ENCODE measurements at places on chromosomes 3 and 15.
A peak's percentile ranks its signal among the peaks of the same experiment; 100 is the strongest.

- no peaks in the 10 kb centered on the region for H3K36me3 ChIP-seq
- no peaks in the 10 kb centered on the region for H3K4me1 ChIP-seq
- no peak for DNase-seq
- H3K4me3 ChIP-seq: no peak overlapping the region
- no peak overlapping the region for H3K27ac ChIP-seq
Measured at GRCh38 chr3:37492977-37493471, 318.6 kb upstream of the LRRFIP2 start.

DNA sequence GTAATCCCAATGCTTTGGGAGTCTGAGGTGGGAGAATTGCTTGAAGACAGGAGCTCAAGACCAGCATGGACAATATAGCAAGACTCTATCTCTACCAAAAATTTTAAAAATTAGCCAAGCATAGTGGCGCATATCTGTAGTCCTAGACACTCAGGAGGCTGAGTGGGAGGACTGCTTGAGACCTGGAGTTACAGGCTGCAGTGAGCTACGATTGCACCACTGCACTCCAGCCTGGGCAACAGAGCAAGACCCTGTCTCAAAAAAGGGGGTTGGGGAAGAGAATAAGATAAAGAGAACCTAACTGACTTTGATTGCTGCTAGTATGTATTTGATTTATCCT lies 755 bp downstream of the CD200R1 start:
- DNase-seq: no peak
- peaks cover 4% of the 10 kb centered on the region for H3K27me3 ChIP-seq
- H3K27ac ChIP-seq: peak overlapping the region; percentile 4
- H3K4me3 ChIP-seq: peak overlapping the region; percentile 51
- no peaks in the 10 kb centered on the region for H3K36me3 ChIP-seq
- peaks cover 21% of the 10 kb centered on the region for H3K4me1 ChIP-seq

GRCh38 chr3:18703798-18704197 lies 278.7 kb upstream of the SATB1 start:
- peaks cover 11% of the 10 kb centered on the region for H3K4me1 ChIP-seq
- H3K27ac ChIP-seq: peak overlapping the region; percentile 23
- peaks cover 26% of the 10 kb centered on the region for H3K36me3 ChIP-seq
- no peak for DNase-seq
- H3K27me3 ChIP-seq: no peaks in the 10 kb centered on the region

DNA sequence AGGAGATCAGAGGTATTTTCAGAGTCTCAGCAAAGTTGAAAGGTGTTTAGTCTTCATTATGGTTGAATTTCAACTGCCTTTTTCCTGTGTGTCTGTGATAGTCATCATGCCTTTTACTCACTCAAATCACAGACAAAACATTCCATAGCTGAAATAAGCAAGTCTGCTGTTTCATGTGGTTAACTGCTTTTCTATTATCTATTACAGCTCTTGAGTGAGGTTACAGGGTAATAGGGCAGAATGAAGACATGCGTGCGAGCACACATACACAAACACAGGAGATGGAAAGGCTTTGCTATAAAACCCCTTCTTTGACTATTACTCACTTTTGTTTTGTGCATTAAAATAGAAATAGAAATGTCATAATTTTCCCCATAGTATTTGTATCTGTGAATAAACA lies 192.6 kb upstream of the RARB start:
- H3K27me3 ChIP-seq: peaks cover 4% of the 10 kb centered on the region
- H3K4me3 ChIP-seq: no peak overlapping the region

- no peaks in the 10 kb centered on the region for H3K4me1 ChIP-seq
- no peaks in the 10 kb centered on the region for H3K27me3 ChIP-seq
- DNase-seq: no peak
- no peaks in the 10 kb centered on the region for H3K36me3 ChIP-seq
- no peak overlapping the region for H3K4me3 ChIP-seq
Measured at GRCh38 chr3:81965696-81966095, 204.3 kb upstream of the GBE1 start.

DNA sequence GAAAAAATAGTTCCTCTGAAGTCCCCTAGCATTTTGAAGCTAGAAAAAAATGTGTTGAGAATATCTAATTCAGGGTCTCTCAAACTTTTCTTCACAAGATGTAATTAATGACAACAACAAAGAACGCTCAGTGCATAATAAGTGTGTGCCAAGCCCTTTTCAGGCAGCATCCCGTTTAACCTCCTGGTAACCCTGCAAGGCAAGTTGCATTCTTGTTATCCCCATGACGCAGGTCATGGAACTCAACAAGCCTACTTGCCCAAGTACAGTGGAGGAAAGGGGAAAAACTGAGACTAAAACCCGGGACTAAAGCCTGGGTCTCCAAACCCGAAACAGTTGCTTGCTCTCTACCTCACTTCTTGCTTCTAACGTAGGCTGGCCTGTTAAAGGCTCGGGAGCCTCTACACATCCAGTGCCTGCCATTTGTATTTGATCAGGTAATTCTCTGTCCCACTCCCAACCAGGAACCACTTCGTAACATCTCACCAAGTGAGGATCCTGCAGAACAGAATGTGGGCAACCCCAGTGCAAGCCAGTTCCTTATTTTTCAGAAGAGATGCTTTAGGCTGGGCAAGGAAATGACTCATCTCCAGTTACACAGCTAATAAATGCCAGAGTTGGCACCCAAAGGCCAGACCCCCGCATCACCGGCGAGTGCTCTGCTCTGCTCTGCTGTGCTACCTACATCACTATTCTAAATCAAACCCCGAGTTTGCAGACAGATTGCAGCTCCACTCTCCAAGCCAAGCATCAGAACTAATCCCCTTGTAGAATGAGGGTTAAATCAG lies 28.3 kb downstream of the LMCD1 start:
- no peak overlapping the region for H3K4me3 ChIP-seq
- H3K4me1 ChIP-seq: no peaks in the 10 kb centered on the region
- H3K36me3 ChIP-seq: no peaks in the 10 kb centered on the region
- no peak overlapping the region for H3K27ac ChIP-seq
- no peak for DNase-seq

DNA sequence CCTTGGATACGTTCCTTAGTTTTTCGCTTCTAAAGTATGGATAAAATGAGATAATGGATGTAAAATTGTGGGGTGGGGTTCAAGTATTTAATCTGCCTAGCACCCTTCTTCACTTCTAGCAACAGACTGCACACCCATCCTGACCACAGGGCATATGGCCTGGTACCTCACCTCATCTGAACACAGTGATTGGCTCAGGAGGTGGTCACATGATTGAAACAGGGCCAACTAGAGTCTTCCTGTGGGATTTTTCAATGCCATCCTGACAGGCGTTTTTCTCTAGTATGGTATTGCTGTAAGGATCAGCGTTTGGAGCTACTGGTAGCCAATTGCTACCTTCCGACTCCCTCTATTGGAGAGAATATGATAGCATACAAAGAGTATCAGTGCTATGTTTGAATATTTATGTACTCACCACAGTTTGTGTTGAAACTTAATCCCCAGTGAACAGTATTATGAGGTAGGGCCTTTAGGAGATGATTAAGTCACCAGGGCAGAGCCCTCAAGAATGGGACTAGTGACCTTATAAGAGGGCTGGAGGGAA lies 172.2 kb downstream of the PPM1L start:
- H3K4me1 ChIP-seq: peaks cover 79% of the 10 kb centered on the region
- no peak overlapping the region for H3K4me3 ChIP-seq
- H3K36me3 ChIP-seq: no peaks in the 10 kb centered on the region
- no peak overlapping the region for H3K27ac ChIP-seq

DNA sequence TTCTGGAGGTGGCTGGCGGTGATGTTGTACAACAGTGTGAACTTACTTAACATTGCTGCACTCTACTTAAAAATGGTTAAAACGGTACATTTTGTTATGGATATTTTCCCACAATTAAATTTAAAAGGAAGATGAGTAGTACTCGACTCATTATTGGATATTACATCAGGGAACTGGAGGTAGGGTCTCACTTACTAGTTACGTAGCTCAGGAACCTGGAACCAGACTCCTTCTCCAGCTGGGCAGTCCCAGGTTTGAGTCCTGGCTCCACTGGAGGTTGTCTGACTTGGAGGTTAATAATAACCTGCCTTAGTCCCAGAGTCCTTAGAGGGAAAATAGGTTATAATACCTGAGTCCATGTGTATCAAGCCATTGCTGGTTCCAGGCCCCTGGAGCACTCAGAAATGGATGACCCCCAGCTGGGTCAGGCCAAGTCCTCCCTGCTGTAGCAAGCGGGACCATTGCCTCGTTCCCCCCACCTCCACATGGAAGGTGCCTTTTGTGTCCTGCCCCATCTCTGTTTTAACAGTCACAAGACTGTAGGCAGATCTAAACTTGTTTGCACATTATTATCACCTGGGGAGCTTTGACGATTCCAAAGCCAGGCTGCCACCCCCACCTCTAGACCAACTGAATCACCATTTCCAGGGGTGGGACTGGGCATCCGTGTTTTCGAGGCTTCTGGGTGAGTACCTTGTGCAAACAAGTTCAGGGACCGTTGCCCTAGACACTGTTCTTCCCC lies 126.6 kb downstream of the IGF1R start:
- no peak overlapping the region for H3K27ac ChIP-seq
- no peak for DNase-seq
- H3K36me3 ChIP-seq: no peaks in the 10 kb centered on the region
- H3K27me3 ChIP-seq: no peaks in the 10 kb centered on the region
- peaks cover 37% of the 10 kb centered on the region for H3K4me1 ChIP-seq
- H3K4me3 ChIP-seq: no peak overlapping the region

- DNase-seq: peak; percentile 16
- H3K27ac ChIP-seq: no peak overlapping the region
- no peaks in the 10 kb centered on the region for H3K36me3 ChIP-seq
- no peaks in the 10 kb centered on the region for H3K27me3 ChIP-seq
Measured at GRCh38 chr3:109023656-109024254, 70.1 kb upstream of the GUCA1C start.

DNA sequence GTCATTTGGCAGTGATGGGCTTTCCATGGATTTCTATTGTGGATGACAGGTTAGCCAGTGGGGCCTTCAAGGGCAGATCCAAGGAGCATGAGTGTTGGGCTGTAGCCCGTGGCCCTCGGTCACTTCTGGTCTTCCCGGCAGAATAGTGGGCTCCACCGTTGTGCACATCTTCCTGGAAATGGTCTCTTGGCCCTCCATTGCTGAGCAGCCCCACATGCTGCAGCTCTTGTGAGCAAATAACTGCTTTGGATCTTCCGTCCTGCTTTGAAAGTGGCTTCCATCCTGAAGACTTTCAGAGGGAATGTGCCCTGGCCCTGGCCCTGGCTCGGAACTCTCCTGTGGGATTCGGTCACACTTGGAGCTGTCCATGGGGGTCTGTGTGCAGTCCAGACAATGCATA lies 102.8 kb downstream of the SNRPN start:
- peaks cover 8% of the 10 kb centered on the region for H3K27me3 ChIP-seq
- H3K36me3 ChIP-seq: peaks cover 94% of the 10 kb centered on the region
- H3K27ac ChIP-seq: no peak overlapping the region
- H3K4me1 ChIP-seq: no peaks in the 10 kb centered on the region
- H3K4me3 ChIP-seq: no peak overlapping the region

DNA sequence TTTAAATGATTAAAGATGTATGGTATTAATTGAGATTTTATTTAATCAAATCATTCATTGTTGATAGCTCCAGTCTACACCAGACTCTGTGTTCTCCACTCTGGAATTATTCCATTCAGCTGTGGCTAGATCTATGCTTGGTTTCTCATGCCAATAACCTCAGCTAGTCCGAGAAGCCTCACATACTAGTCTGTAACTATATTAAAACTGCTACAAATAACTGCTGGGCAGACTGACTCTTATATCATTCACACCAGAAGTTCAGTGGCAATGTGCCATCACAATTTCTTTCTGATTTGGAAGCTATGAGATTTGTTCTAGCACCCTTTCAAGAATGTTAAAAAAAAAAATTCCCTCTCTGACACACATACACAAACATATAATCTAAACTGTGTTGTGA lies 947.3 kb downstream of the ROBO1 start:
- no peak for DNase-seq
- no peak overlapping the region for H3K4me3 ChIP-seq
- H3K27ac ChIP-seq: no peak overlapping the region
- H3K27me3 ChIP-seq: no peaks in the 10 kb centered on the region
- no peaks in the 10 kb centered on the region for H3K4me1 ChIP-seq
- no peaks in the 10 kb centered on the region for H3K36me3 ChIP-seq

GRCh38 chr15:98232761-98233160 lies 272.3 kb downstream of the ARRDC4 start:
- DNase-seq: no peak
- H3K36me3 ChIP-seq: no peaks in the 10 kb centered on the region
- no peak overlapping the region for H3K27ac ChIP-seq
- H3K4me1 ChIP-seq: no peaks in the 10 kb centered on the region

DNA sequence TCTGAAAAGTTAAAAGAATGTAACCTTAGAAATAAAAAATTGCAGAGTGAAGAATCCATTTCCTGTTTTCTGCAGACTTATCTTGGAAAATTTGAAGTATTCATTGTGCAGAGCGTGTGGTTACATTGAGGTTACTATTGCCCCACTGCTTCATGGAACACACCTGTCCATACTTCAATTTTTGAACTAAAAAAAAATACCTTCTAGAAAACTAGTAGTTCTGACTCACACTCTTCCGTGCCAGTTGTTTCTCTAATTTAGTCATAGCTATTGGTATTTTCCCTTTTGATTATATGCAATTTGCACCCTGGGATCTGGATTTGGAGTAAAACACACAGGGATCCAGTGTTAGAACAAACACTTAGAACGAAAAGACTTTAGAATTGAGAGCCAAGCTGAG lies 111.8 kb upstream of the LYSMD4 start:
- H3K4me1 ChIP-seq: no peaks in the 10 kb centered on the region
- H3K27me3 ChIP-seq: peaks cover 2% of the 10 kb centered on the region
- H3K36me3 ChIP-seq: peaks cover 7% of the 10 kb centered on the region
- no peak for DNase-seq

DNA sequence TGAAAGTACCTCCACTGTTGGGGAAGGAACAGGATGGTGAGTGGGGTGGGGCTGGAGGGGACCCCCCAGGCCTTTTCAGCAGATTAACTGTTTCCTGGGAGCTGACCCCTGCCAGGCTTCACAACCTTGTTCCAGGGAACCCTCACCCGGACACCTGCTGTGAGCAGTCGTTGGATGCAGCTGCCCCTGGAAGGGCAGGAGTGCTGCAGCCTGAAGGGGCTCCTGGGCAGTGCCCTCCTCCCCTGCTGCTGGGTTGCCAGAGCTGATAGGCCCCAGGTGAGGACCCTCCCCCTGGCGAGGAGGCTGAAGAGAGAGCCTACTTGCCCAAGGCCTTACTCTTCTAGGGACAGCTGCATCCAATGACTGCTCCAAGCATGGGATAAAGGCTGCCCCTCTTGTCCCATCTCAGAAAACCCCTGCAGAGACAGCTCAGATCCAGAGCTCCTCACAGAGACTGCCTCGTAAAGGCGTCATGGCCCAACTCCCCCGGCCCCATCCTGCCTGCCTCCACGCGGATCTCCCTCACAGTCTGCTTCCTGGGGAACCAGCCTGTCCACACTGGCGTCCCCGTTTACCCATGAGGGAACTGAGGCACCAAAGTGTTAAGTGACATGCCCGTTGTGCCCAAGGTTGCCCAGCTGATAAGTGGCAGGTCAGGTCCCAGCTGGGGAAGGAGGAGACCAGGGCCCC lies 193.4 kb upstream of the LINGO1 start:
- H3K36me3 ChIP-seq: no peaks in the 10 kb centered on the region
- H3K4me3 ChIP-seq: no peak overlapping the region
- H3K27me3 ChIP-seq: peaks cover 10% of the 10 kb centered on the region
- H3K4me1 ChIP-seq: no peaks in the 10 kb centered on the region

GRCh38 chr3:64095802-64096201 lies 72.5 kb upstream of the PSMD6 start:
- H3K27me3 ChIP-seq: no peaks in the 10 kb centered on the region
- H3K36me3 ChIP-seq: no peaks in the 10 kb centered on the region
- H3K27ac ChIP-seq: no peak overlapping the region

GRCh38 chr3:108909799-108910198 lies 43.9 kb downstream of the GUCA1C start:
- peaks cover 6% of the 10 kb centered on the region for H3K27me3 ChIP-seq
- no peak overlapping the region for H3K27ac ChIP-seq
- no peak overlapping the region for H3K4me3 ChIP-seq
- H3K4me1 ChIP-seq: peaks cover 2% of the 10 kb centered on the region
- H3K36me3 ChIP-seq: no peaks in the 10 kb centered on the region
- DNase-seq: no peak

All from immature natural killer cell (primary cell).